ENCODE measurements at places on chromosomes 3 and 15.

- DNase-seq = no peak
These were observed 2.9 kb downstream of the VILL start for GRCh38 chr3:37993460-37993819.

GRCh38 chr3:152071924-152072323 lies 196.8 kb upstream of the MBNL1 start:
- DNase-seq = no peak

GRCh38 chr3:79586232-79586631 lies 181.6 kb downstream of the ROBO1 start:
- DNase-seq = no peak

- DNase-seq = no peak
These were observed 223.9 kb downstream of the LRTM1 start for GRCh38 chr3:54703923-54704322.

DNA sequence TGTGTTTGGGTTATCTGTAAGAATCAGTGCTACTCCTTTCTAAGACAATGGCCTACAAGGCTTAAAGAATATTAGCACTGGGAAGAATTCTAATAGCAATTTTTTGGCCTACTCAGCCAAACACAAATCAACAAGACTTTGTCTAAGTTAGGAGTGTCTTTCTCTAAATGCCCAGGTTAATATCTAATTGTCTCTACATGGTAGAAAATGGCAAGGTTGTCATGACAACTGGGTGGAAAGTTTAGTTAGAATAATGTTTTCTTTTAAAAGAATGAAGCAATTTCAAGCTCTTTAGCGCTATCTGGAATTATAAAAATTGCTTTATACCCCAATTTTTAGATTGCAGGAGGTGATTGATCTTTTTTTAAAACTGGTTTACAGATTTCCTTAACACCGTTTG lies 396.8 kb downstream of the TUSC7 start:
- DNase-seq = no peak

DNA sequence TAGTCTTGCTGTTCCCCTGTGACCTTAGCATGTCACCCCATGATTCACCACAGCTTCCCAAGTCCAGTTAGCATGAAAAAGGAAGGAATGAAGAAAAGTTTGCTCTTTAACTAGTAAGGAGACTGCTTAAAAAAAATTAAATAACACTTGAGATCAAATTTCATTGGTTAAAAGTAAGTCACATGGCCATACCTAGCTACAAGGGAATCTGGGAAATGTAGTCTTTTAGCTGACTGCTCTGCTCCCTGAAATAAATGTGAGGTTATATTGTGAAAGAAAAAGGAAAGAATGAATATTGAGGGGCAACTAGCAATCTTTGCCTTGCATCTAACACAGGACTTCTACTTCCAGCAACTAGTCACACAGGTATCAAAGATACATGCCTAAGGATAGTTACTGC lies 84.7 kb upstream of the LRRN1 start:
- no peak for DNase-seq

GRCh38 chr15:70054366-70054765 lies 43.4 kb downstream of the TLE3 start:
- DNase-seq = no peak

GRCh38 chr15:25226360-25226759 lies 212.5 kb downstream of the UBE3A start:
- no peak for DNase-seq

- DNase-seq = no peak
These were observed 308.9 kb downstream of the CTNNB1 start for GRCh38 chr3:41508063-41508696.

GRCh38 chr3:177615015-177615414 lies 417.7 kb upstream of the TBL1XR1 start:
- no peak for DNase-seq

- peak; percentile 41 for DNase-seq
These were observed at the start of gene SUMF1 for GRCh38 chr3:4466741-4467521. Gene SUMF1 (minus strand): TSS chr3:4467269. CDS start chr3:4467245, 24 bp downstream.

DNA sequence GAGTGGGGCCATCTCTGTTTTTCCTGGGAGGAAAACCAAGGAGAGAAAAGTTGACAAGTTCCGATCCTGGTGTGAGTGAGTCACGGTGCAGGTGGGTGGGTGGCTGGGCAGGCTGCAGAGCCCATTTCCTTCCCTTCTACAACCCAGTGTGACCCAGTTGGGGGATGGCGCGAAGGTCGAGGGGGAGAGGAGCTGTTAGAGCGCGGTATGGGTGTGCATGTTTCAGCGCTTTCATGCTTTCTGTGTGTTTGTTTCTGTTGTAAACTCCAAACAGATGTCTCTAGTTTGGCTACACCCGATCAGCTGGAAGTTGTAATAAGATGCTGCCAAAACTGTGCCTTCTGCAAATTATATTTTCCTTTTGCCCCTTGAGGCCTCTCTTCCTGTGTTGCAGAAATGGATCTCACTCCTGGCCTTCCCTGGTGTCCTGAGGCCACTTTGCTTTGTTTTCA lies 3.8 kb downstream of the FAM43A start:
- DNase-seq = no peak

DNA sequence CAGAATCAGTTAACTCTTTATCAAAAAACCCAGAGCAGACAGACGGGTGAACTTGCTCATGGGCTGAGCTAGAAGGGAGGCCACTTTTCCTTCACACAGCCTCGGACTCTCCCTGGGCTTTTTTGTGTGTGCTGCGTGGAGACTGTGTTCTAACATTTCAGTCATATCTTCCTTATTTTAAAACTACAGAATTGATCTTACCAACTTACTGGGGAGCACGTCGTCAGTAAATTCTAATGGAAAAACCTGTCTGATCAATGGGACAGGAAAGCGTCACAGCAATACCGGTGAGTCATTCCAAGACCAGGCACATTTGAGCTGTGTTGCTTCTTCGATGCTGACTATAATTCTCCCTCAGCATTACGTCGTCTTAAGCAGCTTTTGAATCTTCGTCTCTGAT lies 145.1 kb downstream of the LPP start:
- no peak for DNase-seq

GRCh38 chr15:52496776-52497470 lies 31.8 kb downstream of the MYO5A start:
- DNase-seq = no peak

- no peak for DNase-seq
These were observed 14.3 kb upstream of the FBXL22 start for GRCh38 chr15:63582718-63583426.

DNA sequence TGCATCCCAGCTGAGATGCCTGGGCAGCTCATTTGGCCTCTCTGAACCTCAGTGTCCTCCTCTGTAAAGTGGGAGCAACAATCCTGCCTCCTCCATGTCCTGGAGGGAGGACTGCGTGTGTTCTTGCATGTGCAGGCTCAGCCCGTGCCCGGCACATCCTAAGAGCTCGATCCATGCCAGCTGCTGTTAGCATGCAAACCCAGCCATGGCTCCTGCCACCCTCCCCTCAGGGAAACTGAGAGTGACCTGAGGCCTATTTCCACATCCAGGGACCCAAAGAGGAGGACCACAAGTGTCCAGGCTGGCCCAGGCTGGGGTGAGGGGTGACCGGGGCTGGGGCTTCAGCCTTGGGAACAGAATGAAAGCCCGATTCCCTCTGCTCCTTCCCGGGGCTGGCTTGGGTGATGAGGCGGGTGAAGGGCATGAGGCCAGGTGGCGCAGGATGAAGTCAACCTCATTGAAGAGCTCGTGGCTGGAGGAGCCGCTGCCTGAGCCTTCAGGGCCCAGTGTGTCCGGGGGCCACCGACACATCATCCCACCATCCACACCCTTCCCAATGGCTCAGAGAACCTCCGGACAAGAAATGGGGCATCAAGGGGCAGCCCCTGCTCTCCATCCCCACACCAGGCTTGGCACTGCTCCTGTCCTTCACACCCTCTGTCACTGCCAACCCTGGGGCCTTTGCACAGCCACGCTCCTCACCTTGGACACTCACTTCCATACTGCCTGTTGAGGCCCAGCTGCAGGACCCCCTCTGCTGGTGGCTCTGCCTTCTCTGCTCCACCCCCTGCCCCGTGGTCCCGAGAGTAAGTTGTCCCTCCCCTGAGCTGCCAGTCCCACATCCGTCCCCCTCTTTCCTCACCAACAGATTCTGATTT lies 42.5 kb downstream of the ADAMTS7 start:
- DNase-seq = no peak

- DNase-seq = no peak
These were observed 124.7 kb upstream of the RBMS3 start for GRCh38 chr3:29156086-29156715.

GRCh38 chr15:83107841-83108181 lies 366 bp downstream of the TM6SF1 start:
- DNase-seq = no peak
